ENCODE measurements at places on chromosomes 16 and 17.

DNA sequence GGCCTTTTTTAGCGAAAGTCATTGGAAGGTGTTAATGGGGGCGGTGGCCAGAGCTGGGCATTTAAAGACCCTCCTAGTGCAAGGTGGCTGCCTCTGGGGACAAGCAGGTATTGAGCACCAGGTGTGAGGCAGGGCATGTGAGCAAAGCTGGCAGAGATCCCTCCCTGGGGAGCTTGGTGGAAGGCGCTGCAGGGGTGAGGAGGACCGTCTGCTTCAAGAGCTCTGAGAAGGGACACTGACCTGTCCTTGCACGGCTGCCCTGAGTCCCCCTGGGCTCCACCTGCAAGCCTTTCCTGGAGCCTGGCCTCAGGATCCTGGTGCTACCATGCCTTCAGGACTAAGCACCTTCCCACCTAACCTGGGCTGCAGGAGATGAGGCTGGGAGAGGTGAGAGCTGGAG lies 127.0 kb upstream of the CIBAR2 start:
- no peak for DNase-seq

GRCh38 chr16:11147754-11148444 lies 108.1 kb downstream of the SOCS1 start:
- no peak for DNase-seq

DNA sequence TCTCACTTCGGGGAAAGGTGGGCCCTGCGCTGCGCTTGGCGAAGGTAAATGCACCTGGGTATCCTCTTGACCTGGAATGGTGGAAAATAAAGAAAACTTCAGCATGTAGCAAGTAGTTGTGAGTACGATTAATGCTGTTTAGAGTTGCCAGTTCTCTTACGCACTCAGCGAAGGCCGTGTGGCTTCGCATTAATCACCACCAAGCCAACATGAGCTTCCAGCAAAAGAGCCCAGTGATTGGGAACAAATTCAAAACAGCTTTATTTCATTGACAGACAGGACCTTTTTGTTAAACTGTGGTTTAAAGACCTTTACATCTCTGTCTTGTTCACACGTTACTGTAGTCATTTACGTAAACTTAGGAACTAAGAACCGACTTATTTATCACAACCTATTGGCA lies 531.4 kb downstream of the MAF start:
- DNase-seq, result no peak

- DNase-seq, result no peak
These were observed 1793.0 kb downstream of the TP53TG3F start for GRCh38 chr16:35252356-35252936.

DNA sequence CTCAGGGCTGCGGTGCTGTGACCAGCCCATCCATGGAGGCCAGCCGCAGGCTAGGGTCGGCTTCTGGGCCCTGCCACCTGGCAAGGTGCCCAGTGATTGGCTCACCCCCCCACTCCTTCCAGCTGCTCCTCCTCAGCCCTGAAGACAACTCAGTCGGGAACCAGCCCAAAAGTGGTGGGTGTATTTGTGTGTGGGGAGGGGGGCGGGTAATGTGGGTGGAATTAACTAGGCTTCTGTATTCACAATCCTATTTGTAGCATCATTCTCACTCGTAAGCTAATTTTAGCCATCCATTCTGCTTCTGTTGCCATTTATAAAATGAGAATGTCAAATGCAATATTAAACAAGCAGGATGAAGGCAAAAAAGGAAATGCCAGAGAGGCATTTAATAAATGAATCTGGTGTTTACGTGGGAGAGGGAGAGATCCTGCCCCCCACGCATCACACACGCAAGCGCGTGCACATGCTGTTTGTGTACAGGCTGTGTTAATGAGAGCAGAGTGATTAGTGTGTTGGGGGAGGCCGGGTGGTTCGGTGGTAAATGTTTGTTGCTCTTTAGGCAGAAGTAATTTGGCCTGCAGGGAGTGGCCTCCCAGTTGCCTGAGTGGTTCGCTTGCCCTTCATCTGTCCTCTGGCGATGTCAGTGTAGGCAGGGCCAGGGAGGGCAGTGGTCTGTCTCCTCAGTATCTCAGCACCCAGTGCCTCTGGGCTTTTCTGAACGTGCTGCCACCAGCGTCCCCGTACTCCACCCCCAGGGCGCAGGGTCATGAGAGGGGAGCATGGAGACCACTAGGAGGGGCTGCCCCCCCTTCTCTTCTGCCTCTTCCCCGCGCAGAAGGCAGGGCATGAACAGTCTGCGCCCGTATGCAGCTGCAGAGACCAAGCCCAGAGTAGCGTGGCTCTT lies 140.1 kb downstream of the CCDC182 start:
- no peak for DNase-seq

DNA sequence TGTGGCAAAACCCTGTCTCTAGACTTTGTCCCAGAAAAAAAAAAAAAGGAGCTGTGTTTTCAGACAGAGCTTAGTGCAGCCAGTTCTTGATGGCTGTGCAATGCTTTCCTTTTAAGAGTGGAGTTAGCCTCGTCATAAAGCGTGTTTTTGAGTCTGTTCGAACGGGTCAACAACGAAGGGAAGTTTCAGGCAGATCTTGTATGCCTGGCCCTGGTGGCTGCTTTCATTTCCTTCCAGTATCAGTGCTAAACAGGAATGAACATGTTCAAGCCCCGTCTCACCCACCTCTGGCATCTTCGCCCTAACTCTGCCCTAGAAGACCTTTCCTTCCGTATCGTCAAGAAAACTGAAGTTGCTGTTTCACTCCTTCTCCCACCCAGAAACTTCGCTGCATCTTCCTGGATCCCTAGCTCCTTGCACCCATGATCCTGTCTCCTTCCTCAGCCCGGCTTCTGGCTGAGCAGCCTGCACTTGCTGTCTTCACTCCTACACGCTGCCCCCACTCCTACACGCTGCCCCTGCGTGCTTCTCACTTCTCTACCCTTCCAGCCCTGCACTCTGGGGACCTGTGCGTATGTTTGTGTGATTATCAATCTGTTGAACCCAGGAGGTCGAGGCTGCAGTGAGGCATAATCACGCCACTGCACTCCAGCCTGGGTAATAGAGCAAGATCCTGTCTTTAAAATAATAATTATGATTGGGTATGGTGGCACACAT lies 55.3 kb downstream of the USP10 start:
- no peak for DNase-seq

DNA sequence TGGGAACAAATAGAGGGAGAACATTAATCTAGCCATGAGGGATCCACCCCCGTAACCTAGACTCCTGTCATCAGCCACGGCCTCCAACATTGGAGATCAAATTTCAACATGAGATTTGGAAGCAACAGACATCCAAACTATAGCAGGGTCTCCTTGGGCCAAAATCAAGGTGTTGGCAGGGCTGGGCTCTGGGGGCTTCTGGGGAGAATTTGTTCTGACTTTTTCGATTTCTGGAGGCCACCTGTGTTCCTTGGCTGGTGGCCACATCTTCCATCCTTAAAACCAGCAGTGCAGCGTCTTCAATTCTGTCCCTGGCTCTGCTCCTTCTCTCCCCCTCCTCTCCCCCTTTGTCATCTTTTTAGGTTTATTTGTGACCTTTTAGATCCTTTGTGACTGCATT lies 546.2 kb downstream of the WWOX start:
- DNase-seq, result no peak

GRCh38 chr16:15980329-15980728 lies 30.9 kb downstream of the ABCC1 start:
- no peak for DNase-seq

GRCh38 chr16:81314603-81315270 lies at the start of gene GAN:
Gene GAN (plus strand): TSS chr16:81314962. CDS start chr16:81315114, 152 bp downstream.
- DNase-seq, result peak; percentile 84

GRCh38 chr17:45048795-45049563 lies 2.5 kb downstream of the DCAKD start:
- DNase-seq, result no peak

- no peak for DNase-seq
These were observed 1525.1 kb downstream of the CDH11 start for GRCh38 chr16:63596716-63597115.

DNA sequence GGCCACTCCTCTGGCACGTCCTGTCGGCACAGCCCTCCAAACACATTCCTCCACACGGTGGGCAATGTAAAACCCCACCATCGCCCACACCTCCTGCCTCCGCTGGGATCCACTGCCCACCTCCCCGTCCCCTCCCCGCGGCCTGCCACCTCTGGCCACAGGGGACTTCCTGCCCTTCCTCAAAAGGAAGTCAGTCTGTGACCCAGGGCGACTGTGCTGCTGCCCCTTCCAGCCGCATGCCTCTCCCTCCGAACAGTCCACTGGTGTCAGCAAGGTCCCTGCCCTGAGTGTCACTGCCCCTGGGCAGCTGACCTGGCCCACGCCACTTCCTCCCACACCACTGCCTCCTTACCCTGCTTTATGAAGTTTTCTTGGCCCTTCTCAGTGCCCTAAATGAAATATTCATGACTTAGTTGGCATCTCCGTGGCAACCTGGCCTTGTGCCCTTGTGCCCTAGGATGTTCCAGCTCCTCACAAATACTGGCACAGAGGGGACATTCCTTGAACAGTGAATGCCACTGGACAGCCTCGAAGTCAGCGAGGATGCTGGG lies 2.0 kb downstream of the PLD6 start:
- DNase-seq, result no peak

DNA sequence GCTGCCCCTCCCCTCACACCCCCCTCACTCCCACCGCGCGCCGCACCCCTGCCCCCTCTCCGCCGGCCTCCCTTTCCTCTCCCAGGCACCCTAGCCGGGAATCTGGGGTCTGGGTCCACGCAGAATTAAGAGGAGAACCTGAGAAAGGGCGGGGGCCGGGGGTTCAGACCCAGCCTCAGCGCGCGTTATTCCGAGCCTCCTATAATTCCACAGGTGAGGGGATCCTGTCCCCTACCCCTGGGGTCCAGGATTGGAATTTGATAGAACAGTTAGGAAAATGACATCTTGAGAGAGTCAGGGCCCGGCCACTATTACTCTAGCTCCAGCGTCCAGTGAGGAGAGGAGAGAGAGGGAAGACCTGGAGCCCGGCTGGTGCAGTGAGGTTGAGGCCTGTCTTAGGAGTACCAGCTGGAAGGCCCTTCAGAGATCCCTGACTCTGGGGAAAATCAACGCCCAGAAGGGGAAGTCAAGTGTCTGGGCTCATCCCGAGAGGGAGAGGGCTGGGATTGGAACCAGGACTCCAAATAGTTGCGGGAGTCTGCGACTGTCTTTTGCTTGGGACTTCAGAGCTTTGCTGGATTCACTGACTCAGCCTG lies 17.3 kb downstream of the GRB7 start:
- no peak for DNase-seq

DNA sequence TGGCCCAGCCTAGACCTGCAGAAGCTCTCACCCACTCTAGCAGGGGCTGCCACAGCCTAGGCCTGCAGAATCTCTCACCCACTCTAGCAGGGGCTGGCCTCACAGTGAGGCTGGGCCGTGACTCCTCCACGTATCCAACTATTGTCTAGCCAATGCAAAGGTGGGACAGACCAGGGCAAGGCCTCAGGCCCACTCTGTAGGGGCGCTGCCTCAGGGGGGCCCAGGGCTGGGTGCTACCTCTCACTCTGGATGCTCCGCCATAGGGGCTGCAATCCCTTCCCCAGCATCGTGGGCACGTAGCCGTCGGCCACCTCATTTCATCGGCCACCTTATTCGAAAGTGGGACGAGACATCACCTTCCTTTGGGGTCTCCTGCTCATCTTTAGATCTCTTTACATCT lies 51.7 kb downstream of the RPH3AL start:
- DNase-seq, result no peak

DNA sequence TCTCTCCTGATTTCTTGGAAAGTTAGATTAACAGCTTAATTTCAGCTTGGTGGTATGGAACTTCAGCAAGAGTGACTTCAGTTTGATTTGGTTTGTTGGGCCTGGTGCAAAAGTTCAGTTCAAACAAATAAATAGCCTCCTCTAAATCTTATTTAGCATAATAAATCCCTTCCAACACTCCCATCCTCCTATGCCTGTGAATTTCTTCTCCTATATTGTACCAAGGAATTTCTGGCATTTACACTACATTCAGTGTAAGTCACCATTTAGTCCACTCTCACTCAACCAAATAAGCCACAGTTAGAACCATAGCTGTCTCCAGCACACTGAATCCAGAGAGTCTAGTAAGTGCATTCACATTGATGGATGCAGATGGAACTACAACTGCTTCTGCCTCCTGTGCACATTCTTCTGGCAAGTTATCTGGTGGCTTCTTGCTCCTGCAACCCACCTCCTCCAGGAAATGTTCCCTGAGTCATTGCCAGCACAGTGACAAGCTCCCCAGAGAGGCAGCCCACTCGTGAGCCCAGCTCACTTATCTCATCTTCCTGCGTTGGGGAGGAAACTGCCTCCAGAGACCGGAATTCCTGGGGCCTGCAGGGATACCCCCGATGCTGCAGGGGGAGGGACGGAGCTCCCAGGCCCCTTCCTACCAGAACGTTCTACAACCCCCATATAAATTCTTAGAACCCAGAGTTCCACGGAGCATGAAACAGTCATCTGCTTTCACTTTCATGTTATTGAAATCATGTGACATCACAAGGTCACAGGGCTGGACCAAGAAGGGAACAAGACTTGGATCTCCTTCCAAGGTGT lies 318.3 kb downstream of the PHKB start:
- DNase-seq, result no peak

DNA sequence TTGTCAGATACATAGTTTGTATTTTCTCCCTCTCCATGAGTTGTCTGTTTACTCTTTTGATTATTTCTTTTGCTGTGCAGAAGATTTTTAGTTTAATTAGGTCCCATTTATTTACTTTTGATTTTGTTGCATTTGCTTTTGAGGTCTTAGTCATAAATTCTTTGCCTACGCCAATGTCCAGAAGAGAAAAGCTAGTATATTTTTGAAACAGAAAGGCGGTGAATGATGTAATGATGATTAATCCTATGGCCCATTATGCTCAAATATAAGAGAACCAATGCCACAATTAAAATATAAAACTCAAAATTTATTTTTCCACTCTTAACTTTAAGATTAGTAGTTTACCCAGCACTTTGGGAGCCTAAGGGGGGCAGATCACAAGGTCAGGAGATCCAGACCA lies 59.8 kb upstream of the SMIM36 start:
- DNase-seq, result no peak

DNA sequence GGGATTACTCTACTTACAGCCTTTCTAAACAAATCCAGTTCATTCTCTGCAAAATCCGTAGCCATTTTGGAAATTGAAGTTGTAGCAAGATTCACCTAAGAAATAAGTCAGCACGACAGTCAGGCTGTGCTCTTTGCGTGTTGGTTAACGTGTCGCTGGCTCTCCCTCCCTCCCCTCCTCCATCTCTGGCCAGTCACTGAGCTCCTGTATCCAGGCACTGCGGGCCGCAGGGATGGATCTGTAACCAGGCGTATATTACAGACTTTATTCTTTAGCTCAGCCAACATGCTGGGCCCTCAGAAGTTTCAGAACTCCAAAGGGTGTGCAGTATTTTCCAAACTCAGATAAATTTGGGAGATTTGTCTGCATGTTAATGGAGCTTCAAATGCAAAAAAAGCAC lies 30.8 kb downstream of the KDM8 start:
- DNase-seq, result no peak
